ENCODE measurements at places on chromosomes 2 and 18.

GRCh38 chr2:54579682-54580620 is 123.8 kb downstream of the SPTBN1 start:
- DNase-seq, result no peak

DNA sequence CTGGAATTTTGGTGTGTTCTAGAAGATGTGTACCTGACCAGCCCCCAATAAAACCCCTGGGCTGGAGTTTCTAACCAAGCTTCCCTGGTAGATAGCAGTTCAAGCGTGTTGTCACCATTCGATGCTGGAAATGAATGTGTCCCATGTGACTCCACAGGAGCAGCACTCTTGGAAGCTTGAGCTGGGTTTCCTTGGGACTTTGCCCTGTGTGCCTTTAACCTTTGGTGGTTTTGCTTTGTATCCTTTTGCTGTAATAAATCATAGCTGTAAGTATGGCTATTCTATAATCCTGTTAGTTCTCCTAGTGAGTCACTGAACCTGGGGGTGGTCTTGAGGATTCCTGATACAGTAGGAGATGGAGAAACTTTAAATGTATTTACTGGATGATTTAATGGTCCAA is 65.2 kb downstream of the KLHL14 start:
- DNase-seq, result no peak

GRCh38 chr18:3424280-3424890 is 25.6 kb upstream of the TGIF1 start:
- DNase-seq, result no peak

DNA sequence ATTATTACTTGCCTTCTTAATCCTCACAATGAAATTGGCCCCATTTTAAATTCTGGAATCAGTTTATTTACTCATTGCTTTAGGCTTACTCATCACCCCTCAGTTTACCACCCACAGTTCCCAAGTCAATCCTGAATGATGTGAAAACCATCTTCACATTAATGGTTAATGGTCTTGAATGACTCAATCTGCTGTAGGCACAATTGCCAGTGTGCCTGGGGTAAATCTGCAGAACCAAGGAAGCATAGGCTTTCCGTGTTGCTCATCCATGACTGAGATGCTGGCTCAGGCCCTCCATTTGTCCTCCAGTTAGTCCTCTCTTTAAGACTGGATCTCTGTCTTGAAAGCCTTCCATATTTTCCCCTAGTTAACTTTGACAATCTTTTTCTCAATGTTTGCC is 164.5 kb downstream of the PMAIP1 start:
- DNase-seq, result no peak

- DNase-seq, result no peak
Measured at GRCh38 chr2:28322456-28322855, 70.2 kb upstream of the FOSL2 start.

- no peak for DNase-seq
Measured at GRCh38 chr2:27376151-27376865, 4.2 kb downstream of the ZNF513 start.

DNA sequence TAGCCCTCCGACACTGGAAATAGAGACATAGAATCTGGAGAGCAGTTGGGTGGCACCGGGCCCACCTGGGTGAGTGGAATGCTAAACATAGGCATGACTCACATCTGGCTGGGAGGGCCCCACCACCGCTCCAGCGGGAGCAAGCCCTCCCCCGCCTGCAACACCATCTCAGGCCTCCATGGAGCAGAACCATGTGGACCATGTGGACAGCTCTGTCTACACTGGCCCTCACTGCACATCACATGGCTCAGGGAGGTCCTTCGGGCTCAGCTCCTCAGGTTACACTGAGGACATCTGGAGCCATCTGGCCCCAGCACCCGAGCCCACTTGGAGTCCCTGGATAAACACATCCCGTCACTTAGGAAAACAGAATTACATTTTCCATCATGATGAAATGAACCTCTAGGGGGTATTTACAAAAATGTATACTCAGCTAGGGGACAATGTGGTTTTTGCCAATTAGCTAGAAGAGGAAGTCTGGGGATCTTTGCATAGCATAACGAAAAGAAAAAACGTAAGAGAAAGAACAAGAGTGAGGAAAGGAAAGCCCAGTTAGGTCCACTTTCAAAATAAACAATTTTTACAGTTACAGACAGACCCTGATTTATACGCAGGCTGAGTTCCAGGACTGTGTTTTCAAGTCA is 30.7 kb upstream of the MLPH start:
- no peak for DNase-seq

DNA sequence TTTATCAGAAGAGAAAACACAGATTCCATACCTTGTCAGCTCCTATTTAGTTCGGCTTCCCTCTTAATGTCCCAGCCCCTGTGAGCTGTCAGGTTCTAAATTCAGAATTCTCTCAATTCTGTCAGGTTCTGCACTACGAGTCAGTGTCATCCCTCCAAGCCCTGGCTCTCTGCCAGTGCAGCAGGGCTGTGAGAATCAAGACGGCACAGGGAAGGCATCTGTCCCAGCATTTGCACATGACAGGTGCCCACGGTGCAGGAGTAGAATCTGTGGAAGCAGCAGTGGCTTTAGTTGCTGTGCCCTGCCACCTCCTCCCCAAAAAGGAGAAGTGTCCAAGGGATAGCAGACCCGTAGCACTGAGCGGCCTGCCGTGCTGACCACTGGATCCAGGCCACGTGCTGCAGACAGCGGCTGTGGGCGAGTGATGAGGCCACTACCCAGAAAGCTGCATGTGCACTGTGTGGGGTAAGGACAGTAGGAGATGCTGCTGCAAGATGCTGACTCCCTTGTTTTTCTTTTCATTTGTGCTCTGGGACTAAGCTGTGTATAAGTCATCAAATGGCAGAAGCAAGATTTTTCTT is 12.8 kb downstream of the RBFA start:
- no peak for DNase-seq

DNA sequence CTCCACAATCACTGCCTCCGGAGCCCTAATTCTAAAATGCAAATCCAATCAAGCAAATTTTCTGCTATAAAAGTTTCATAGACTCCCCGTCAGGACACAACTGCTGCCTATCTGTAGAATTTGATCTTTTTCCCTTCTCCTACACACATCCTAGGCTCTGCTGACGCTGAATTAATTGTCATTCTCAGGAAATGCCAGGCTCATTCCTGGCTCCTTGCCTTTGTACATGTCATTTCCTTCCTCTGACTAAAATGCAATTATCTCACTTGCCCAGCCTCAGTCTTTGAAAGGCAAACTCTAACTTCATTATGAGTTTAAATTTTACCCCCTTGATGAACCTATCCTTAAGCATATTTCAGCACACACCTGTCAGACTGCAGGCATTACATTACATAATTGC is 844.9 kb upstream of the CRIM1 start:
- DNase-seq, result no peak

- no peak for DNase-seq
Measured at GRCh38 chr2:17539611-17540092, 844 bp upstream of the VSNL1 start.

DNA sequence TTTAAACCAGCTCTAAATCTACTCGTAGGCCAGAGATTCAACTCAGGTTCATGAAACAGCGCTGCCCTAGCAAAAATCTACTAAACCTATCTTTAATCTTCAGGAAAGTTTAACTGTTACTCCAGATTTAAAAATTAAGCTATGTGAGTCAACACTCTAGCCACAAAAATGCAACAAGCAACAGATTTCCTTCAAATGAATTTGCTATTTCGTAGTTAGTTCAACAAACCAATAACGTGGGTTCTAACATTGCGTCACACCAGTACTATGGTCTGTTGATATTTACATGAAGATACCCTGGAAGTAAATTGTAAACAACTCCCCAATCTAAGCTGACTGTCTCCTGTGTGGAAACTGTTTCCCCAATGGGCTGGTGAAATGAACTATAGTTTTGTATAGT is 71.2 kb downstream of the FIGN start:
- no peak for DNase-seq

GRCh38 chr2:173280853-173281252 is 73.8 kb upstream of the CDCA7 start:
- DNase-seq, result no peak

DNA sequence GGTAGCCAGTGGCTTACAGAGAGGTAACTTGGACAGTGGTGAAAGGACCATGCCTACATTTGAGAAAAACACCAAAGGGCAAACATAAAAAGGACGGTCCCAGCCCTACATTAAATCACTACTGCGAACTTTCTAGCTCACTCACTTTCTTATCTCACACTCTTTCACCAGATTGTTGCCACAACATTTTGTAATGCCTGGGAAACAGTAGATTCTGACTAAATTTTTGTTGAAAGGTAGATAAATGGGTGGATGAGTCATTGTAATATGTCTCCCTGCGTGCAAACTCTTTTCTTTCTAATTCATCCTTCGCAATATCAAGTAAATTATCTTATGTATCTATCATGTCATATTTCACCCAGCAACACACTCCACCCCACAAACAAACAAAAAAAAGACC is 192.2 kb downstream of the IRS1 start:
- DNase-seq, result no peak

DNA sequence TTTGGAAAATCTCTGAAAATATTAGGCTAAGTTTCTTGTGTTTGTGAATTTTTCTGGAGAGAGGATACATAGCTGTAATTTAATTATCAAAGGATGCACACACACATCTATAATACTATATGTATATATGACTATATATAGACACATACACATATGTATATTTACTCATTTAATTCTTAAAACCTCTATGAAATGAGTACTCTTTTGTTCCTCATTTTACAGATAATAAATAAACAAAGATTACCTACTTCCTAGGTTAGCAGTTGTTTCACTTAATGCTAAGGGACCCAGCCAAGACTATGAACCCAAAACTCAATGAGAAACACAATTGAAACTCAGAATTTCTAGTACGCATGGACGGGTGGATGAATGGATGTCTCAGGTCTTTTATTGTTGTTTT is 145.6 kb downstream of the BCL2 start:
- DNase-seq, result no peak

- no peak for DNase-seq
Measured at GRCh38 chr2:48755473-48755872, at the start of gene LHCGR. TSS of gene LHCGR (minus strand) at chr2:48755724. CDS start at chr2:48755671, 53 bp downstream.

DNA sequence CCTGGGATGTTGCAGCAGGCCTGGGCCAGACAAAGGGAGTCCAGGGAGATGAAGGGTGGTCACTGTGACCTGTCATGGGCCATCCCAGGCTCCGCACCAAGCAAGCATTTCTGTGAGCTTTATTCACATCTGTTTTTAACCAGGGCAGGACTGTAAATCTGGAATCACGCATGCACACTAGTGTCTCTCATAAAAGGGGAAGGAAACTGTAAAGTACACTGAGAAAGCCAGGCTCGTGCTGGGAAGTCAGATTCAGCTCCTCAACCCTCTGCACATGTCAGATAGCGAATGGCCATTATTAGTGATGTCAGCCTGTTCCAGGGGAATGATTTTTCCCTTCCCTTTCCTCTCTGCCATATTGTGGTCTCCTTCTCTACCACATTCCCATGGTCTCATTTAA is 818.6 kb upstream of the RAB6C start:
- DNase-seq, result no peak

GRCh38 chr2:2230433-2230817 is 100.7 kb downstream of the MYT1L start:
- no peak for DNase-seq

GRCh38 chr2:119491776-119492525 is 32.3 kb downstream of the SCTR start:
- no peak for DNase-seq

DNA sequence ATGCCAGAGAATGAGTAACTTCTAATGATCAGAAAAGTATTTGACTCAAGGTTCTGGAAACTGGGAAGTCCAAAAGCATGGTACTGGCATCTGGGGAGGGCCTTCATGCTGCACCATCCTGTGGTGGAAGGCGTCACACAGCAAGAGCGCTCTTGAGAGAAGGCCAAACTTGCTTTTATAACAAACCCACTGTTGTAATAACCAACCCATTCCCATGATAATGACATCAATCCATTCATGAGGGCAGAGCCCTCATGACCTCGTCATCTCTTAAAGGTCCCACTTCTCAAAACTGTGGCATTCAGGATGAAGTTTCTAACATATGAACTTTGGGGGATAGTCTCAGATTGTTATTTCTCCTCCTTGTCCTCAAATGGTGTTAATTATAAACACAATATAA is 67.8 kb downstream of the COA5 start:
- no peak for DNase-seq

DNA sequence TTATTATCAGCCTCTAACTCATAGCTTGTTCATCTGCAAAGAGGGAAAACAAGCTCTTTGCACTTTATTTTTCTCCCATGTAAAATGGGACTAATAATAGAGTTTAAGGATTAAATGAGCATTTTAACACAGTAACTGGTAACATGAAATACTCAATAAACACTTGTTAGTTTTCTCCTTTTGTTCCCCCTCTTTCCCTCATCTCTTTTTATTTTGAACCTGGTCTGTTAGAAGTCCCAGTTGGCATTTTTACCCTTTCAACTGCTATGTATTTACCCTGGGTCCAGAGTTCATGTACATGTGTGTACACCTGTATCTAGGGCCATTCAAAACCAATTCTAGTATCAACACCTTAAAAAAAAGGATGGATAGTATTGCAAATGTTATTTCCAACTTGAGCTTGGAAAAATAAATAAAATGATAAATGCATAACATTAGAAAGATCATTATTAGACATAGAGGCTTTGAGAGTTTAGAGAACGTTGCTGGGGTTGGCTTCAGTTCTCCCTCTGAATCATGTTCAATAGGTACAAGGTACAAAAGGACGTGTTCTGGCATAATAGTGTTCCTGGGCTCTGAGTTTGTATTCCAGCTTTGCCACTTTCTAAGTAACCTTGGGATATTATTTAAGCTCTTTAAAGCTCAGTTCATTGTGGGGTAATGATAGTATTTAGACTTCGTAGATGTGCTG is 5.2 kb upstream of the VPS54 start:
- DNase-seq, result no peak

DNA sequence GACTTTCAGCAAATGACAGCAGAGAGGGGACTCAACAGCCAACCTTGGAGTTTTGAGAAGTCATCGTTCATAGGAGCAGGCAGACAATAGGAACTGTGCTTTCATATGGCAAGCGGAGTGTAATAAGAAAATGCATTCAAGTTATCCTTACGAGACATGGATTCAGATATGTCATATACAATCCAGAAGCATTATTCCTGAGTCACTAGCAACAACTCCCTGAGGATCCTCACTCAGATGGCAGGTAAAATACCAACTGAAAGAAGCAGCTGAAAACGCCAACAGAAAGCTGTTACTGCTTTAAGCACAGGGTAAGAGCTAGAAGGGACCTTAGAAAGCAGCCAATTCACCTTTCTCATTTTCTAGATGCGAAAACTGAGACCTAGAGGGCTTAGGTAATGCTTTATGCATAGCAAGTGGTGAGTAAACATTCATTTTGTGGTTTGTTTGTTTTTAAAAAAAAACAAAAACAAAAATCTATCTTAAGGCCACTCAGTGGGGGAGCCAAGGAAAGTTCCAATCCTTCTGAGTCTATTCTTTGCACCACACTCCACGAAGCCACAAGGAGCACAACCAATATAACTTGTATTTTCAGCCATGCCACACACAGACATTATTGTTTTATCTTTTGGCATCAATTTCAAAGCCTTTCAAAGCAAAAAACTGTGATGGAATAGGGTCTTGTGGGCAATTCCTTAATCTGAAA is 89.1 kb upstream of the RIOK3 start:
- no peak for DNase-seq

- no peak for DNase-seq
Measured at GRCh38 chr18:71301596-71301995, 1012.8 kb downstream of the SOCS6 start.

All from activated naive CD4-positive, alpha-beta T cell (primary cell).